Activated CD4-positive, alpha-beta T cell treated with anti-CD3 and anti-CD28 coated beads for 1 hour (primary cell): ENCODE measurements at places on chromosomes 1 and 21.

- no peak for DNase-seq
Observed at GRCh38 chr21:45888386-45889009, 93.1 kb upstream of the COL6A1 start.

DNA sequence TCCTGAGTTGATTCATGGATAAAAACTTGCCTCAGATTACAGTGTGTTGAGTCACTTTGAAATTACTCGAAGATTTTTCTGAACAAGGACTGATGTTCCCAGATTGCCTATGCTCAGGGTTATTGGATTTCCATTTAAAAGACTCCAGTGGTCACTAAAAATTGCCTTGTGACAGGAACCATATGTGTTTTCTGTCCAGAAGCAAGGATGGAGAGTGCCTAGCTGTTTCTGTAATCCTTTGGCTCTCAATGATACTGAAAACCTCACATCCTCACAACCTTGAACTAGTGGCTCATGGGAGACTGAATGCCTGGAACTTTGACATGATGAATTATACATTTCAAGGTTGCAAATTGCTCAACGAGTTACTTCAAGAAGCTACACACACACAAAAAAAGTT, 1271.8 kb downstream of the BRINP3 start:
- DNase-seq = no peak

DNA sequence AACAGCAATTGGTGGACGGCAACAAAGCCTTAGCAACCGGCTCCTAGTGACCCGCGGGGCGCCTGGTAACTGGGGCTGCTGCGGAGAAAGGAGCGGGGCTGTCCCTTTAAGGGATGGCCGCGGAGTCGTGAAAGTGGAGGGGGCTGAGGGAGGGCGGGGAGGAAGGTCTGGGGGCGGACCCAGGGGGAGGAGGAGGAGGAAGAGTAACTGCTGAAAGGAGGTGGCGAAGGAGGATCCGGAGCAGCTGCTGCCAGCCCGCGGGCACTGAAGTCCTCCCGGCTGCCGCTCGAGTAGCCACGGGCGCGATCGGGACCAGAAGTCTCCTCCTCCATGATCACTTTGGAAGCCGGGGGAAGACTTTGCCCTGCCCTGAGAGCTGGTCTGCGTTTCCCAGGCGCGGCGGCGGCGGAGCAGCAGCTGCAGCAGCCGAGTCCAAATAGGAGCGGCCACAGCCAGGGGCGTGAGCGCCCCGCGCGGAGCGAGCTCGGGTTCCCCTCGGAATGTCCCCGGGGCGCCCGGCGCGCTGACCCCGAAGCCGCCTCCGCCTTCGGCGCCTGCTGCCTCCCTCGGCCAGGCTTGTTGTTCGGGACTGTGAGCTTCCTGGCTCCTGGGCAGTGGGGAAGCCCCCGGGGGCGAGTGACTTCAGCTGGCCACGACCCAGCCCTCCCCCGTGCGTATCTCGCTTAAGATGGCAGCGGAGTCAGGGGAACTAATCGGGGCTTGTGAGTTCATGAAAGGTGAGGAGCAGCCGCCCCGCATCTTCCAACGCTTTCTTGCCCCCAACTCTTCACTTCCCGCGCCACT, at the start of gene CDC14A:
Gene CDC14A (plus strand): TSS at position 240 of the 804 bp plus-strand sequence. CDS start 449 bp downstream, at position 689.
- DNase-seq = peak; percentile 73

DNA sequence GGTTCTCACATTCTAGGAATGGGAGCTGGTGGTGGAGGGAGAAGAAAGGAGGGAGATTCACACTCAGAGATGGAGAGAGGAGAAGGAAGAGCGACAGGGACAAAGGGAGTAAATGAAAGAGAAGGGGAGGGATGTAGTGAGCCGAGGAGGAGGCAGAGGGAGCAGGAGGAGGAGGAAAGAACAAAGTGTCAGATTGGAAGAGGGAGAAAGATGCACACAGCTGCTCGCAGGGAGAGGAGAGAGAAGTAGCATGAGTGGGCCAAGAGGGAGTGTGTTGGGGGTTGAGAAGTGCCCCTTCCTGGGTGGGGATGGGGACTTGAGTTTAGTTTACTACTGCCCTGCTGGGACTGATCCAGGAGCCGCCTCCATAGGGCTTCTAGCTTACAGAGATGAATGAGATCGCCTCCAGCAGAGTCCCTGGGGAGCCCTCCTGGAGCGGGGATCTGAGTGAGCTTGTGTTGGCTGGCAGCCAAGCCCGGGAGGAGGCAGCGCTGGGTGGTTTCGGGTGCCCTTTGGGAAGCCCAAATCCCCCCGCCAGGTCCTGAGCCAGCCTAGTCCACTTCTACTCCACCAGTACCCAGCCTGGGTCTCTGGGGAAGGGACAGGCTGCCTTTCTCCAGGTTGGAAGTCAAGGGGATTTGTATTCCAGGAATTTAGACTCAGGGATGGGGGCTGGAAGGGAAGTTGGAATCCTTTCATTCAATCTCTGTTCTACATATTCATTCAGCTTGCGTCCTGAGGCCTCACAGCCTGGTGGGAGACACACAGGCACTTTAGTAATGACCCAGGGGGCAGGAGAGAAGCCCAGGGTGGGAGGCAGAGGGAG, 20.9 kb downstream of the PTPRU start:
- no peak for DNase-seq

DNA sequence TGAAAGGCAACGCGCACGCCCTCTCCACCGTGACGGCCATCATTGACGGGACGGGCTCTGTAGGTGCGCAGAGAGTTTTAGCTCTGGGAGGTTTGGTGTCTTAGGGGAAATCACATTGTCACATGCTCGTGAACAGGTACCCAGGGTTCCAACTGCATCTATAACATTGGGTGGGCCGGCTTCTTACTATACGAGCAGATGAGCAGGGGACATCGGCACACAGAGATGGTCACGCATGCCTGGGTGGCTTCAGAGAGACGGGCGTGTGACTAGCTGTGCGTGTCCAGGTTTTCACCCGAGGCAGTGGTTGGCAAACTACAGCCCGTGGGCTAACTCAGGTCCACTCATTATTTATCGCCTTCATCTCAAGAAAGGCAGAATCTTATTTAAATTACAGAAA, 54.7 kb downstream of the SLC37A1 start:
- DNase-seq = no peak

- DNase-seq = no peak
Observed at GRCh38 chr1:86522240-86522639, 24.6 kb upstream of the CLCA4 start.

DNA sequence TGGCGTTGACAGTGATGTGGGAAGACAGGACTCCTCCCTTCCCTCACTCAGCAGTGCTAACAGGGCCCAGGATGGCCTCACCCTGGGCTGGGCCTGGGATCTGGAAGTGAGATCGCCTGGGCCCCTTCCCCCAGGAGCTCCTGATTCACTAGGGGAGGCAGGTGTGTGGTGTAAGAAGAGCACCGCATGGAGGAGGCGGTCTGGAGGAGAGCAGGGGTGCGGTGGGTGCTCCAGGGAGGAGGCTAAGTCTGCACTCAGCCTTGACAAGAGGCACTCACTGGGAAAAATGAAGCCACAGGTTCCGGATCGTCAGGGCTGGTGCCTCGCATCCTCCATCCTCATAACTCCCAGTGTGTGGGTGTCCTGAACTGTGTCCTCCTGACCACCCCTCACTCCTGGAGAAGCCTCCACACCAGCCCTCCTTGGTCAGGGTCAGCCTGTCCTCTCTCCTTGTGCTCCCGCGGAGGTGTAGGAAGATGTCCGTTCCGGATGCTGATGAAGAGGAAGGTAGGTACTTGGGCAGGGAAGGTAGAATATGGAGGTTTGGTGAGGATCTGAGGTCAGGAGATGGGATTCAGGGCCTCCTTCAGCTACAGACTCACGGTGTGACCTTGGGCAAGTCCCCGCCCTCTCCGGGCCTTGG, 142.1 kb upstream of the WNT4 start:
- no peak for DNase-seq

DNA sequence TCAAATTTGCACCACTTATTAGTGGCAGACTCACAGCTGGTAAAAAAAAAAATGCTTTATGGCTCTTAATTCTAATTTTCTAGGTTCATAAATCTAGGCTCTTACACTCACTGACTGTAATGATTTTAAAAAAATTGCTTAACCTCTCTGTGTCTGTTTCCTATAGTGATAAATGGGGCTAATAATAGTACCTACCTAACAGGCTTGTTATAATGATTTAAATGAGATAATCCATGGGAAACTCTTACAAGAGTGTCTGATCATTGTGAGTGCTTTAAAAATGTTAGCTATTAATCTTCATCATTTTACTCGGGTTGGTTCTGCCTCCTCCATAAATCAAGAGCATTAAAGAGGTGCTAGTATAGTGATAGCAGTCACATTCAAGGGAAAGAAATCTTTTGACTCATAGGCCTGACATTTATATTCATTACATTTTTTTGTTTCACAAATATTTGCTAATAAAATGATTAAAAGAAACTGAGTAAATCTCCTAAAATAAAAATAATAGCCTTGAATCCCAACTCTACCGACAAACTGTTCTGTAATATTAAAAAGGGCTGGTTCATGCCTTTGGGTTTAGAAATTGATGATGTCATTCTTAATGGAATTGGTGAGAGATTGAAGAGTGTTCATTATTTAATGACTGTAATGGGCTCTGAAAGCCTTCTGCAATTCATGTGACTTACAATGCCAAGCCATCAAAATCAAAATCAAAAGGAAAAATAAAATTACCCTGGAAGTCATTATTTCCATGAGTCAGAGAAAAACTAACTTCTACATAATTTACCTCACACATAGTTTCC, 93.9 kb upstream of the PALMD start:
- DNase-seq = no peak

DNA sequence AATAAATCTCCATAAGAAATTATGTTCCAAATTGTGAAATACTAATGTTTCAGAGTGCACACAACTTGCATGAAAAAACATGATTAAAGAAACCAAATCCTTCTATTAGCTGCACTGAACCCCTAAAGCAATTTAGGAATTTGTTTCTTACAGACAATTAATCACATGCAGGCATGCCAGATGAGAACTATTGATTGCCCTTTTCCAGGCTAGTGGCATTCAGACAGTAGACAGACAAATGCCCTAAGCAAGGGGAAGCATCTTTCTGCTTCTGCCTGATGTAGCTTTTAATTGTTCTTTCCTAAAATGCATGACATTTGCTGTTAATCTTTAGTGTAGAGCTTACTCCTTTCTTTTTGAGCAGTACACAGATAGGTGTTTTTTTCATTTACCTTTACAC, 229.5 kb downstream of the DPYD start:
- DNase-seq = no peak

GRCh38 chr1:29196863-29197589, 15.3 kb upstream of the SRSF4 start:
- DNase-seq = no peak

DNA sequence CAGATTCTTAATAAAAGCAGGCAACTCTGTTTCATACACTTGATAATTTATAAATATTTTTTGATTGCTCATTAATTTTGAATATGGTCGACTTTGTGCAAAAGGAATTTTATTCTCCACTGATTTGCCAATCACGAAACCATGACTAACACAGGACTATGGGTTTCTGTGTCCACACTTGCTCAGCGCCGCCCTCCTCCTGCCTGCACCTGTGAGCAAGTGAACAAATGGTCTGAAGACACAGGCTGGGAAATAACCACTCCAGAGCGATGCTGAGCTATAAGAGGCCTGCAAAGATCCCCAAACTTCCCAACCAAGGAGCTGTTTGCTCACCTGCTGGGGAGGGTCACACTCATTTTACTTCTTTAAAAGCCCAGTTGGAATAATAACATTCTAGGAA, 19.6 kb downstream of the ABCB10 start:
- no peak for DNase-seq

DNA sequence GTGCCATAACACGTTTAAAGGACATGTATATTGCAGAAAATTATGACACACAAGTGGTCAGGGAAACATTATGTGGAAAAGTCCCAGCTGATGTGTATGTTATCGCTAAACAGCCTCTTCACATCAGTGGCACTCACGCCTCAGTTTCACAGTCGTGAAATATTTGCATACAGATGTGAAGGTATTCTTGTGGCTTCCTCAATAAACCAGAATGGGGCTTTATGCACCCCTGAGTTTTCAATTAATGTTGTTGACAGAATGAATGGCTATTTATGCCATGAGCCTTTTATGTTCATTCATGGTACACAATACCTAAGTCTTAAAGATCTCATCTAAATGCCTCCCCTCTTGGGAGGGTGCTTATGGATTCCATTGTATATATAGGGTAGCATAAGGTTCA, 202.1 kb upstream of the ADGRL2 start:
- no peak for DNase-seq

DNA sequence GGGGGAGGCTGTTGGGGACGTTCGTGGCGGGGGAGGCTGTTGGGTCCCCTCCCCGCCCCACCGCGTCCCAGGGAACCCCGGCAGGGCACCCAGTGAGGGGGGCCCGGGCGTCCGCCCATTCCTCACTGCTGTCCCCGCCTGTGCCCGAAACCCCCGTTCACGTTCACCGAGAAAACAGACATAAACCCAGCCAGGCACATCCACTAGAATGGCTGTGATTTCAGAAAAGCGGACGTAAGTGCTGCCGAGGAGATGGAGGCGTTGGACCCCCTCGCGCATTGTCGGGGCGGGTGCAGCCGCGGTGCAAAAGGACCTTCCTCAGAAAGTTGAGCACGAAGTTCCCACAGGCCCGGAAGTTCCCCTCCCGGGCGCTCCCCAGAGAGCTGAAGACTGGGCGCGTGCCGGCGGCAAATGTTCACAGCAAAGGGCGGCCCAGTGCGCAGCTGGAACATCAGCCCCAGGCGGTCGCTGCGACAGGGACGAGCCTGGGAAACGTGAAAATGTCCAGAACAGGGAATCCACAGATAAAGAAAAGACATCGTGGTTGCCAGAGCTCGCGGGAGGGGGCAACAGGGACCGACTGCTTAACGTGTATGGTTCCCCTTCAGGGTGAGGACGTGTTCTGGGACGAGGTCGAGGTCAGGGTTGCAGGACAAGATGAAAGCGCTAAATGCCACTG, 18.5 kb upstream of the SAMD11 start:
- no peak for DNase-seq

- DNase-seq = no peak
Observed at GRCh38 chr1:65894738-65895605, 102.3 kb downstream of the PDE4B start.

DNA sequence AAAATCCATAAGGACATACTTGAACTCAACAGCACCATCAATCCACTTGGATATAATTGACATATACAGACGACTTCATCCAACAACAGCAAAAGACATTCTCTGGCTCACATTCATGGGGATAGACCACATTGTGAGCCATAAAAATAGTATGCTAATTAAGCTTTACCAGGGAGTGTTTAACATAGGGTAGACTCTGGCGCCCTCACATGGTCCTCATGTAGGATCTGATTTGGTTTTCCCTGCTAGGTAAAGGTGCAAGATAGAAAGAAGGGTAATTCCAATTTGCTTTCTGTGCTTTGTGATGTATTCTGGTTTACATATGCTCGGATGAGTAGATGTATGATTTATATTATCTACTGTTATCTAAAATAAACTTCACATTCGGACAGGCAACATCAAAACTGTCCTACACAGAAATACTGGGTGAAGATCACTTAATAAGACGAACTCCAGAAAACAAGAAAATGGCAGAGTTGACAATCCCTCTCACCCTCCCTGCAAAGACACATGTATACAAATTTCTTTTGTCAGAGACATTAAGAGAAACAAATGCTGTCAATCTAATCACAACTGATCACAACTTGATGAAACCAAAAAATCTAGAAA, 27.7 kb downstream of the CR1L start:
- no peak for DNase-seq
